ENCODE measurements at places on chromosomes 7 and 10.

DNA sequence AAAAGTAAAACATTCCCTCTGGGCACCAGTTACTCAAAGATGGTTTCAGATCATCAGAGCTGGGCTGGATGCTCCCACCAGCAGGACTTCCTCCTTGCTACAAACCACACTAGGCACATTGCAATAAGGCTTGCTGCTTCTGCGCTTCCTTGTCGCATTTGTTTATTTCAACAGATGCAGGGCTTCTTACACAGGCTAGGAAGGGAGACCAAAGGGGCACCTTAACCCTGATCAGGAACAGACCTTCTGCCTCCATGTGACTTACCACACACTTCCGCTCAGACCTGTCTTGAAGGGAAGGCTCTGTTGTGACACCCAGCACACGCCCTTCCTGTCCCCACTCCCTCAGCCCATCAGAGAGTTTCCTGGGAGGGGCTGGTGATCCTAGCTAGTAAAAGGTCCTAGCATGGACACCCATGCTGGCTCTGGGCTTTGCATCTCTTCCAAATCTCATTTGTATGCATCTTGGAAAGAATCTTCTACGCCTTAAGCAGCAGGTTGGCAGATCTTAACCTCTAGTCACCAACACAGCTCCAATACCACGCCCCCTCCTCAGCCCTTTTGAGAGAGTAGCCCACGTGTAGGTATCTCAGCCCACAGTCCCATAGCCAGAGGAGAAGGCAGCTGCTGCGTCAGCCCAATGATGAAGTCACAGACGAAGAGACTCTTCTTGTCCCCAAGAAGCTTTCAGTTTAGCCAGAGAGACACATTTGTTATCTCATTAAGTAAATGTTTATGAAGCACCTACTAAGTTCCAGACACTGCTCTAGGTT, 47.1 kb upstream of the SVIL start:
- ATAC-seq = peak; percentile 88

- no peak for ATAC-seq
These were observed 80.1 kb upstream of the EMX2 start for GRCh38 chr10:117462424-117462792.

DNA sequence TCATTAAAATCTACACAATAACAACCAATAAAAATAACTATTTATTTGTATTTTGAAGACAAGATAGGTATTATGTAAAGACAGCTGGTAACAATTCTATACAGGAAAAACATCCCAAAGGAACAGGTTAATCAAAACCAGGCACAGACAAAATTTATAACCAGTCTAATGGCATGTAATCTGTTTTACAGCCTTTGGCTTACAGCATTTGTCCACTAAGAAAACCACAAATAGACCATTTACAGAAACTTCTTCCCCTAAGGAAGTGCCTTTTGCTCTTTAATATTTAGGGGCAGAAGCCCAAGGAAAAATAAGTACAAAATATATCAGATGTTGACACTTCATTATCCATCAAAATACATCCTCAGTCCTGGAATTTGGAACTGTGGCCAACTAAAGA, 65.0 kb downstream of the SVIL start:
- no peak for ATAC-seq

DNA sequence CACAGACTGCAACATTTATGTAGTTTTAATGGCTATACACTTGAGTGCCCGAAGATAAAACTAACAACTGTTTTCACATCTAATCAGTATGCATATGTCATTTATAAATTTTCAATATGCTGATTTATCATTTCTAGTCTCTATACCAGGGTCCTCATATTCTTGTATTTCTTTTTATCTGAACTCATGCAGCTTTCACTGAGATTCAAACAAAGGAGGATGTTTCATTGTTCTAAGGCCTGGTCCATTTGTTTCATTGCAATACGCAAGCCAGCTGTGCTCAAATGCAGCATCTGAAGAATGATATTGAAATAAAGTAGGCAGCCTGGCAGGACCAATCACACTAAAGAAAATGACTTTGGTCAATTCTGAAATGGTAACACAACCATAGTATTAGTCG, 31.7 kb downstream of the MAGI2 start:
- ATAC-seq = no peak

GRCh38 chr10:62666275-62666674, 138.2 kb upstream of the ADO start:
- ATAC-seq = no peak

- ATAC-seq = no peak
These were observed 1.2 kb downstream of the SLC4A2 start for GRCh38 chr7:151060416-151061212.

- no peak for ATAC-seq
These were observed 488.9 kb upstream of the NUPR2 start for GRCh38 chr7:56605146-56605545.

GRCh38 chr10:130560116-130560515, 423.9 kb downstream of the GLRX3 start:
- no peak for ATAC-seq

GRCh38 chr10:97577701-97578100, 5.1 kb downstream of the ANKRD2 start:
- no peak for ATAC-seq

Measured in activated CD4-positive, CD25-positive, alpha-beta regulatory T cell treated with anti-CD3 and anti-CD28 coated beads, Interleukin-2, amount 50 U/mL, for 24 hours (primary cell).